Right ventricle myocardium inferior (tissue), 1 donor: ENCODE measurements at places on chromosomes 2 and 18.

DNA sequence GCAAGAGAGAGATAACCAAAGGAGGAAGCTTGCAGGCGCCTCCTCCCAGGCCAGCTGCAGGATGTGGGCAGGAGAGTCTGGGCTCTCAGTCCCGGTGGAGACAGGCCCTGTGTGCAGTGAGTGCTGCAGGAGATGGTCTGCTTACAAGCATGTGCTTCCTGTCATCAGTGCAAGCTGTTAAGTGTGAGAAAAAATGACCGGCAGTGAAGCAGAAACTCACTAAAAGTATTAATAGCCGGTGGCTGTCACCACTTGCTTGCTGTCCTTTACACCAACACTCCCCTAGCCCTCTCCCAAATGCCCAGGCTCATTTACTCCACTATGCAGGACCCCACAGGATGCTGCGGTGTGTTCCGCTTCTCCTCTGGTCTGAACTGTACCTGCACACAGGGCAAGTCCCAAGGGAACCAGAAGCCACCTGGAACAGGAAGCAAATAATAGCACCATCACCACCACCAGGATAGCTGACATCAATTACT lies 435.6 kb upstream of the HS6ST1 start:
- no peak for DNase-seq

DNA sequence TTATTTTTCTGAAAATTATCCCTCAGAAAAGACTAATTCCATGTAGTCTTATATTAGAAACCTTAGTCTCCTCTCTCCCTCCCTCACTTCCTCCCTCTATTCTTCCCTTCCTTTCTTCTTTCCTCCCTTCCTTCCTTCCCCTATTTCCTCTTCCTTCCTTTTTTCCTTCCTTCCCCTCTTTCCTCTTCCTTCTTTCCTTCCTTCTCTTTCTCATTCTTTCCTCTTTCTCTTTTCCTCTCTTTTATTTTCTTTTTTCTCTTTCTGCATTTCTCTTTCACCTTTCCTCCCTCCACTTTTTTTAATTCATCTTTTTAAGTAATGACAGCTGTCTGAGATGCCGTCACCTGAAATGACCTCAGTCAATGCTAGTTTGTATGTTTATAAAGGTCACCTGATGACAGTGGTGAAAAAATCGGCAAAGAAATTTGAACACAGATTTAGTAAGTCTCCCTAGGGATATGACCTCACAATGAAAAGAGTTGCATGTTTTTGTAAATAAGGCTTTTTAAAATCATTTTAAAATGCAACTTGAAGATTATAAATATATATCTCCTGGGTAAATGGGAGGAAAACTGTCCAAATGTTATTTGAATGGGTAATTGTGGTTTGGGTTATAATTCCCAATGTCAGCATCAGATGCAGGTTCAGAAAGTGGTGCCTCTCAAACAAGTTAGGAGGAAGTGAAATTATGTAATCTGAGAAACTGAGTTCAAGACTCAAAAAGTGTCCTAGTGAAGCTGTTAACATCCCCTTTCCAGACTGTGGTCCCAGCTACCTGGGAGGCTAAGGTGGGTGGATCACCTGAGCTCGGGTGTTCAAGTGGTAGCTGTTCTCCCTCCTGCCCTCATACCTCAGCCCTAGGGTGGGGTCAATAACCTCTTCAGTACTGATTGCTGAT lies 90.3 kb upstream of the ST3GAL5 start:
- no peak for DNase-seq

- no peak for DNase-seq
These were observed 102.9 kb downstream of the KLHL29 start for GRCh38 chr2:23487735-23488492.

DNA sequence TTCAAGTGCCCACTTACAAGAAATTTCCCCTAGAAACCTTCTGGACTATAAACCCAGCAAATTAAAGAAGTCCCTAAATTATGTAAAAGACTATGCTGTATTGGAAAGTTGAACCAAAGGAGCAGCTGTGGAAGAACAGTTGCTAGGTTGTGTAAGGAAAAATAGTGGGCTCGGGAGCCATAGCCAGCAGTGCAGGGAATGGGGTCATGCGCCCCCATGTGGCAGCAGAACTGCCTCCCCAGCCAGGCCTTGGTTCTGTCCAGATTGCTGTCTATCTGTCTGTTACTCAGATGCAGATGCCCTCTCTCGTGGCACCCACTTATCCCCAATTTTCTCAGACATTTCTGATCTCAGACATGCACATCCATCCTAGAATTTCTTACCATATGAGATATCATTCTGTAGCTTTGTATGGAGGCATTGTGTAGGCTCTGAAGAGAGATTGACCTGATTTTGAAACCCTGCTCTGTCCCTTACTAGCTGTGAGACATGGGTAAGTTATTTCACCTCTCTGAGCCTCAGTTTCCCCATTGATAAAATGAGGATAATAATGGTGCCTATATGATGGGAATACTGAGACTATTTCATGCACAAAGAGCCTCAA lies 258.3 kb downstream of the SS18 start:
- DNase-seq: peak; percentile 80

GRCh38 chr18:59142274-59142673 lies 2.6 kb downstream of the SEC11C start:
- no peak for DNase-seq

DNA sequence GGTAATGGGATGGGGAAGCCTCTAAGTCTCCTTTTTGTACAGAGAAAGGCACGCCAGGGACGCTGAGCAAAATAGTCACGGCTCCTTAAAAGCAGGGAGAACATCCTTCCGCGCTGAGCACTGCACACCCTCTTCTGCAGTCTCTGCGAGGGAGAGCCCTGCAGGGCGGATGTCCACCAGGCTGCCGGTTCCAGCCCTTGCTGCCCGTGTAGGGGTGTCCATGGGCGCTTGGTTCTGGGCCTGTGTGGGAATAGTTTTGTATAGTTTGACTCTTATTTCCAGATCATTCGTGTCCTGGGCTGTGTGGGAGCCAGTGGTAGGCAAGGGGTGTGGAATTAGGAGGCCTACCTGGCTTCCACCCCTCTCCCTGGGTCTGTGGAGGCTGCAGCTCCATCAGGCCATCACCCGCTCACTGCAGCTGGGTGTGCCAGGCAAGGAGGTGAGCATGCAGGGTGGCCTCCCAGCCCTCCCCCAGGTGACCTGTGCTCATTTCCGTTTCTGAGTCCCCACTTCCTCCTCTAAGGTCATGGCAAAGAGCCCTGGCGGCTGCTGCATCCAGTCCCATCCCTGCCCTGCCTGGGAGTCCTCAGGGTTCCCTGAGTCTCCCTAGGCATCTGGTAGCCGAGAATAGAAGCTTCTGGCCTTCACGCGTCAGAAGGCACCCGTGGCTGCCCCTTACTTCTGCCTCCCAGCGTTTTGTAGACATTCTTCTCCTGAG lies 202.6 kb downstream of the LDLRAD4 start:
- DNase-seq: no peak

GRCh38 chr2:140863713-140864112 lies 1267.1 kb downstream of the LRP1B start:
- no peak for DNase-seq

GRCh38 chr2:79178076-79178674 lies 18.6 kb upstream of the REG3A start:
- no peak for DNase-seq
